Right cardiac atrium (tissue), 5 donors: ENCODE measurements at places on chromosomes 3 and 15. TPM values are rescaled to one million over a fixed set of nuclear protein-coding genes. Genes with fewer than 3 reads are reported as not detected.

TASOR gene
- total RNA-seq, result 34.0 TPM

GRCh38 chr3:184448321-184449160 lies 68.7 kb downstream of the CHRD start:
- DNase-seq, result no peak

- no peak for DNase-seq
These were observed 124.6 kb downstream of the TNIK start for GRCh38 chr3:171335559-171335958.

GRCh38 chr15:69631978-69632377 lies 179.4 kb downstream of the RPLP1 start:
- no peak for DNase-seq

KLHL40 gene
- 1.6 TPM for total RNA-seq

DNA sequence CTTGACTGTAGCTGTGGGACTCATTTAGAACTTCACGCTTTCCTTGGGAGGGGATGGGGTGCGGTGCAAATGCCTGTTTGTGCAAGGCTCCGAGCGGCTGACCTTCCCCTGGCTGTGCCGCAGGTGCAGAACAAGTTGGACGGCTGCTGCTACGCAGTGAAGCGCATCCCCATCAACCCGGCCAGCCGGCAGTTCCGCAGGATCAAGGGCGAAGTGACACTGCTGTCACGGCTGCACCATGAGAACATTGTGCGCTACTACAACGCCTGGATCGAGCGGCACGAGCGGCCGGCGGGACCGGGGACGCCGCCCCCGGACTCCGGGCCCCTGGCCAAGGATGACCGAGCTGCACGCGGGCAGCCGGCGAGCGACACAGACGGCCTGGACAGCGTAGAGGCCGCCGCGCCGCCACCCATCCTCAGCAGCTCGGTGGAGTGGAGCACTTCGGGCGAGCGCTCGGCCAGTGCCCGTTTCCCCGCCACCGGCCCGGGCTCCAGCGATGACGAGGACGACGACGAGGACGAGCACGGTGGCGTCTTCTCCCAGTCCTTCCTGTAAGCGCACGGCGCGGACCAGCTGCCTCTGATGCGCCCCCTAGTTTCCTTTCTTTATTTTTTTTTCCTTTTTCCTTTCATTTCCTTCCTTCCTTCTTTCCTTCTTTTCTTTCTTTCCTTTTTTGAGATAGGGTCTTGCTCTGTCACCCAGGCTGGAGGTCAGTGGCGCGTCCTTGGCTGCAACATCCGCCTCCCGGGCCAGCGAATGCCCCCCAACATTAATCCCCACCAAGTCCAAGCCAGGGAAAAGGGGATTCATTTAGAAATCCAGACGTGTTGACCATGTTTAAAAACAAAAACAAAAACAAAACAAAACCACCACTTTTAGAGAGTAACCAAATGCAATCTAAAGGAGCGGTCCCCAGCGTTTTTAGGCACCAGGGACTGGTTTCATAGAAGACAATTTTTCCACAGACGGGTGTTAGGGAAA lies 42.7 kb downstream of the EIF2AK4 start:
- peak; percentile 72 for DNase-seq

RCN2 gene
- 28.8 TPM for total RNA-seq

GUCA1C gene
- not detected for total RNA-seq

- no peak for DNase-seq
These were observed 41.3 kb downstream of the CHDH start for GRCh38 chr3:53804697-53805462.

NLGN1 gene
- total RNA-seq, result 0.84 TPM

- DNase-seq, result no peak
These were observed 71.4 kb downstream of the DUT start for GRCh38 chr15:48402427-48403177.

DNA sequence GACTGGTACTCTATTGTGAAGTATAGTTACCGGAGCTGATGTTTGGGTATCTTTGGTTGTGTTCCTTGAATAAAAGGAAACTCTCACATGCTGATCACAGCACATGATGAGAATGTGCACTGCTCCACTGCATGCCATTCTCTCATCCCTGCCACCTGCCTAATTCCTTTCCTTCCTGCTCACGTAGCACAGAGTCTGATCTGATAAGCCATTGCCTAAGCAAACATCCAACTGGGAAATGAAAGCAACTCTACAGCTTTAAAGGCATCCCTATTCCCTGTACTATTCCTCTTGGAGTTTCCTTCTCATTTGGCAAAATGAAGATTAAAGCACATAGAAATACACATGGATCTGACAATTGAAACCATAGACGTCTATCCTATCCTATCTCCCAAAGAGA lies 359.8 kb downstream of the C3orf38 start:
- DNase-seq, result no peak

GRCh38 chr3:192867645-192868044 lies 50.0 kb downstream of the MB21D2 start:
- no peak for DNase-seq
